DND-41 (cell line): ENCODE measurements at places on chromosomes 2 and 18.

DNA sequence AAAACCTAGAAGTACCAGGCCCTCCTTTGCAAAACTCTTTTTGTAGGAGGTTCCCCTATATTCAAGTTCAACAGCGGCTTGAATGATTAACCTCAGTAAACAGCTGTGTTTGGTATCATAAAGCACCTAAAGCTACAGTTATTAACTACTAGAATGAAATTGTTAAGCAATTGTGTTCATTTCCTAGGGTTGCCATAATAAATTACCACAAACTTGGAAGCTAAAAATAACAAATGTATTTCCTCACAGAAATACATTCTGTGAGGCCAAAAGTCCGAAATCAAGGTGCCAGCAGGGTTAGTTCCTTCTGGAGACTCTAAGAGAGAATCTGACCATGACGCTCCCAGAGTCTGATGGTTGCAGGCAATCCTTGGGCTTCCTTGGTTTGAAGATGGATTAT, 202.1 kb upstream of the ACVR2A start:
- DNase-seq, result no peak

DNA sequence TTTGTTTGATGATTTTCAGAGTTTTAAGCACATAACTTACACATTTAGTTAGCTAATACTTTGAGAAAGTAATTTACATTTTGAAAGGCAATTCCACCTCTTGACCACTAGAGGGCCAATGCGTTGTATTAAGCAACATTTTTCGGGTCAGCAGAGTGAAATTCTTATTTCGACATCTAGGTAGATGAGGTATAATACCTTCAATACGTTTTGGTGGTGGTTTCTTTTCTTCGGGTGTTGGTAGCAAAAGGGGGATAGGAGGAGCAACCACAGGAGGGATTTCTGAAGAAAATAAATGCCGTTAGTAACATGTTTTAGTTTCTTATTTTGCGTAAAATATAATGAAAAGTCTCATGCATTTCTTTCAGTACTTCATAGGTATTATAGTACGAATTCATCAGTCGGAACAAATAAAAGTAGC, 106.3 kb downstream of the TTN start:
- DNase-seq, result no peak

DNA sequence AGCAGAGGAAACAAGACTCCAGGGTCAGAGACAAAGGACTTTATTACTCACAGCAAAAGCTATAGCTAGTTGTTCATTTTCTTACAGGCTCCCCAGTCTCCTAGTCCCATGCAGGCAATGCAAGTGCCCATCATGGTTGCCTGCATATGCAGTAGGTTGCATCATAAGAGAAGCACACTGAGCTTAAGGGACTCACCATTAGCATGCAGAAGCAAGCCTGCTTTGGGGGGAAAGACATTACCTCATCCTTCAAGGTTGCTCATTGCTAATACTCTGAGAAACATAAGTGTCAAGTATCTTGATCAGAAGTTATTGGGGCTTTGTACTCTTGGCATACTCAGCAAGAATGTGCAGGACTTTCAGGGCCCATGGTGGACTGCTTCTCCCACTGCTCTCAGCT, 114.6 kb upstream of the CCDC68 start:
- DNase-seq, result no peak

- DNase-seq, result no peak
Observed at GRCh38 chr18:25235401-25236042, 116.4 kb downstream of the ZNF521 start.

DNA sequence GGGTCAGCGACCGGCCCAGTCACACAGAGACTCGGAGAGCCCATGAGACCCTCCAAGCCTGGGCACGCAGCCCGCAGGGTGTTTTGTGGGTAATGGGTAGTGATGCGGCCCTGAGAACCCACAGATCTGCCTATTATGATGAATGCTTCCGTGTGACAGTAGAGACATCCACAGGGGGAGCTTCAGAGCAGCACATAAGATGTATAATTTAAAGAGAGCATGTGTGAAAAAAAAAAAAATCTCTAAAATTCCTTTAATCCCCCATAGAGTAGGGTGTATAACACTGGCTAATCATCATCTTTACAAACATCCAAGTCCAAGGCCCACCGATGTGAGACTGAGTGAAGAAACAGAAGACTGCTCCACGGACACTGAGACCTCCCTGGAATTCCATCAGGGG, 34.6 kb downstream of the BIN1 start:
- DNase-seq, result no peak

GRCh38 chr18:9743200-9744016, 35.3 kb downstream of the RAB31 start:
- DNase-seq, result no peak

DNA sequence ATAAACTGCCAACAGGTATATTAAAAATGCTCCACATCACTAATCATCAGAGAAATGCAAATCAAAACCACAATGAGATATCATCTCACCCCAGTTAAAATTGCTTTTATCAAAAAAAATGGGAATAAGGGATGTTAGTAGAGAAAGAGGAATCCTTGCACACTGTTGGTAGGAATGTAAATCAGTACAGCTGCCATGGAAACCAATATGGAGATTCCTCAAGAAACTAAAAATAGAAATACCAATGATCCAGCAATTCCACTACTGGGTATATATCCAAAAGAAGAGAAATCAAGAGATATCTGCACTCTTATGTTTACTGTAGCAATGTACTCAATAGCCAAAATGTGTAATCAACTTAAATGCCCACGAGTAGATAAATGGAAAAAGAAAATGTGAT, 40.6 kb downstream of the ZRANB3 start:
- no peak for DNase-seq

- no peak for DNase-seq
Observed at GRCh38 chr2:148553332-148553887, 91.1 kb upstream of the EPC2 start.

- DNase-seq, result no peak
Observed at GRCh38 chr2:223185638-223186037, 133.6 kb downstream of the KCNE4 start.

GRCh38 chr2:38706846-38707345, 41.0 kb downstream of the GALM start:
- DNase-seq, result no peak

DNA sequence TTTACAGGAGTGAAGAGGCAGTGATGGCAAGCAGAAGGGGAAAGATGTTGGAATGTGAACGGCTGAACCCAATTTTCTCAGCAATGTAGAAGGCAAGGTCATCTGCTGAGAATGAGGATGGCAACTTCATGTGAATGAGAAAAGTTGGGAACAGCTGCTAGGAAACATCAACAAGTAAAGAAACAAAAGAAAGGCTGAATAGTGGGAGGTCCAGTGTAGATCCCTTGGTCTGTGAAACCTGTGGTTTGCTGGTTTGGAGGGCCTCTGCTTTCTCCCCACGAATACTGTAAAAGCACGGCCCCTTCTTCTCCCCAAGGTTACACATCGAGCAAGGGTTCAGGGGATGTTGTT, 27.4 kb downstream of the MARCHF4 start:
- DNase-seq, result no peak

- no peak for DNase-seq
Observed at GRCh38 chr2:69145204-69145603, 132.2 kb downstream of the ANTXR1 start.

- peak; percentile 46 for DNase-seq
Observed at GRCh38 chr2:67846370-67847070, 216.3 kb downstream of the C1D start.

DNA sequence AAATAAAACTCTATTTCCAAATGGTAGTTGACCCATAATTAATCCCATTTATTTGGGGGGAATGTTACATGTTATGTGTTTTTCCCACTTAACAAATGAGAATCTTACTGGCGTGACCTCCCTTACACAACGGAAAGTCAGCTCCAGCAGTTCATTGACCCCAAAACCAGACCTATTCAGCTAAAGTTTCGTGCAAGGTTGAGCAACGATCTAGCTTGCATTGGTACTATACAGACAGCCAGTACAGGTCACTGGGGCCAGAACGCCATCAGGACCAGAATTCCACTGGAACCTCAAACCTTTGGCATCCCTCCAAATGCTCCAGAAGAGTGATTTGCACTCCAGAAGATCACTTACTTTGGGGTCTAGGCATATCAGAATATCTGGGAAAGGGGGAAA, 6.8 kb upstream of the CTAGE1 start:
- DNase-seq, result no peak

- DNase-seq, result no peak
Observed at GRCh38 chr18:13641551-13642439, 84.6 kb downstream of the FAM210A start.

DNA sequence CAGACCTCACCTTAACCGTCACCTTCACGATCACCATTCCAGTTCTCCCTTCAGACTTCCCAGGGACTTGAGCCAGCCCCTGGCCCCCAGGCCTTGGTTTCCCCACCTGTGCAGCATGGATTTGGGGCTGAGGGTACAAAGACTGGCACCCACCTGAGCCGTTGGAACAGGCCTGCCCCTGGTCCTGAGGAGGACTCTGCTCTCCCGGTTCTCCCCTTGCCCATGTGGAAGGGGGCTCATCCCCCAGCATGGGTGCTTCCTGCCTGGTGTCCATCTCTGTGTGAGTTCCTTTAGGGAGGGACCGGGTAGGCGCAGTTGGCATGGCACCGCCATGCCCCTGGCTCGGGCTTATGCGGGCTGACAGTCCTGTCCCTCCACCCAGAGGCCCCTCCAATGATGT, 10.9 kb upstream of the GPR35 start:
- no peak for DNase-seq

DNA sequence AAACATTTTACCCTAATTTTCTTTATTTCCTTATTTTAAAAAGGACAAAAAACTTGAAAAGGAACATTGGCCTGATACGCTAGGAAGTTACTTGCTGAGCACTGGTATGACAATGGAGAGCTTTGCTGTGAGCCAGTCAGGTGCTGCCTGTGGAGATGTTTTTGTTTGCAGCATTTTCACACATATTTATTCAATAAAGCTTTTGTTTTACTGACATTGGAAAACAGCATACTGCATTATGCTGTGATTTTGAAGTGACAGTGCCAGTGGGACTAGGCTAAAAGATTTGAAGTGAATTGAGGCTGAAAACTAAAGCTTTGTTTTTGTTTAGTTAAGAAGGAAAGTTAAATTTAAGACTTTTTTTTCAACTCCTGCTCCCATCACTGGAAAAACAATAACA, 470.7 kb upstream of the ZEB2 start:
- DNase-seq, result no peak

DNA sequence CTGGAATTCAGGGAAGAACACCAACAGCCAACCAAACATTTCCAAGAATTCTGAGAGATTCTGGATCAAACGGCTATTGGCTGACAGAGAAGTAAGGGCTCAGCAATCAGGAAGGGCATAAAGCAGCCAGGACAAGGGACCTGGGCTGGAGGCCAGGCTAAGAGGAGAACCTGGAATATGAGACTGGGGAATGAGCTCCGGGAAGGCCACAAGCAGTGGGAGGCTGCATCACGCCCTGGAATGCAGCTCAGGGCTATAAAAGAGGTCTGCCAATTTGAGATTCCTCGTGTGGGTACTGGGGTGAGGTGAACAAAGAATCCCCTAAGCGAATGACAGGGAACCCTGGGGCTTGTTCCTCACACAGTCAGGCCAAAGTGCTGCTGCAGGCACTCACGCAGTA, 60.4 kb downstream of the ANO7 start:
- DNase-seq, result no peak

DNA sequence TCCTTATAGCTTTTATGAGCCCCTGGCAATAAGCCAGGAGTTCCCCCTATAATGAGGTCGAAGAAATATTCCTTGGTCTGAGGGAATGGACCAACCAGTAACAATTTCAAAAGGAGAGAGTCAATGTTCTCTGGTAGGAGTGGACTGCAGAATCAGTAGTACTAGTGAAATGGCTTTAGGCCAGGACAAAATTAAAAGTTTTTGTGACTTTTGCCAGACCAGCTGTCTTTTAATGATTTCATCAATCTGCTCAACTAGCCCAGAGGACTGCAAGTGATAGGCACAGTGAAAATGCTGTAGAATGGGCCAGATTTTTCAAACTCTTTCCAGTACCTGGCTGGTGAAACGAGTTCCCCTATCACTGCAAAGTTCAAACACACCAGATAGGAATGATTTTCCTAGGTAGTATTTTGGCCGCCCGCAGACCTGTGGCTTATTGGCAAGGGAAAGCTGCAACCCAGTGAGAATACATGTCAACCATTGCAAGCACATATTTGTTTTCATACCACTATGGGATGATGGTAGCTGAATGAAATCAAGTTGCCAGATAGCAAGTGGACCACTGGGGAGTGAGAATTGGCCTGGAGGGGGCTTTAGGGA, 45.5 kb downstream of the CERS6 start:
- DNase-seq, result no peak

- DNase-seq, result no peak
Observed at GRCh38 chr18:46134920-46135675, 30.9 kb downstream of the HAUS1 start.

DNA sequence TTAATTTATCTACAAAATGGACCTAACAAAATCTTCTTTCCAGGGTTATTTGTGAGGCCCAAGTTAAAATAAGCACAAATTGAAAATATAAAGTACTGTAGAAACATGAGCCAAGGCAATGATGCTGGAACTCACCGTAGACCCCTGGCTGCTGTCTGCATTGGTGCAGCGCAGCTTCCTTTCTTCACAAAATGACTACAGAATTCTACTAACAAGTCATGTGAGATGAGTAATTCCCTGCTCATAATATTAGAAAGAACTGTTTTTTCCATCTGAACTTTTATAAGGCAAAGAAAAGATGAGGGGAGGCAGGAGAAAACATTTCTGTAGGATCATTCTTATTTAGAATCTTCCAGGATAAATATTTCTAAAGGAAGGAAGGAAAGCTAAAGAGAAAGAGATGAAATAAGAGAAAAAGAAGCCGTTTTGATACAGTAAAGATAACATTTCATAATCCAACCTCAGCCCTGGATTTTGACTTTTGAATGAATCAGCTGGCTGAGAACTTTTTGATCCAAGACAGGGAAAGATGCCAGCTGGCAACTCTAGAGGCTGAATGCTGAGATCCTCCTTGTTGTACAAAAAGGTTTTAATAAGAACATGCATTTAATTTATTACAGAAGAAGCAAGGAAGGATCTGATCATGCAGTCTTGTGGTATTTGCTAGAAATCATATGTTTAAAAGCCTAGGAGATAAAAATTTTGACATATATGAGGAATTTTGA, 183.9 kb upstream of the KLHL14 start:
- no peak for DNase-seq

DNA sequence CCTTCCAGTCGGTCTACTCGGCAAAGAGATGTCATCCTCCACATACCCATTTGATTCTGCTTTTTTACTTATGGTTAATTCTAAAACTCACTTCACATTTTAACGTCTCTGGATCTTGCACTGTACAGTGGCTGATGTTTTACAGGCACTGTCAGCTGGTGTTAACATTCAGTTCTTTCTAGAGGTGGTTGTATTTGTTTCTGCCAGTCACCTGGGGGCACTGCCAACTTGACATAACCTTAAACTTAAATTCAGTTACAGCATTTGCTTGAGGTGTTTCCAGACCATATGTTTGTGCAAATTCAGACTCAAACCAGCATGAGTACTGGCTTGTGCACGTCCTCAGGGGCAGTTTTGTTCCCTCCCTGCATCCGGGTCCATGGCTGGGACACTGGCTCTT, 5.3 kb upstream of the TMEM185B start:
- DNase-seq, result no peak

GRCh38 chr2:196479350-196479749, 160.2 kb upstream of the CCDC150 start:
- no peak for DNase-seq
